ENCODE measurements at places on chromosomes 4 and X.

DNA sequence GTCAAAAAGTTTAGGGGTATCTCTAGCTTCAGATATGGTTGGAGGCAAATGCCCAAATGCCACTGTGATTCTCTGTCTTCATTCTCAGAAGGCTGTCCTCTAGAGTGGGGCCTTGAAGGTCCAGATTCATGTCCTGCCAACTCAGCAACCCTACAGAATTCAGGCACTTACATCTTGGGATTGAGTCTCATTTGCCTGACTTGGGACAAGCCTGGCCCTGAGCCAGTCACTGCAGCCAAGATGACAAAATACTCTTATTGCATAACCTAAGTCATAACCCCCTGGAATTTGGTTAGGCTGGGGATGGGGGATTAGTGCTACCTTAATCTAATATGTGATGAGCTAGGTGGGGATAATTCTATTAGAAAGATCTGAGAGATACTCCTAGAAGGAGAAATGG lies 100.5 kb downstream of the AREG start:
- no peak for DNase-seq

DNA sequence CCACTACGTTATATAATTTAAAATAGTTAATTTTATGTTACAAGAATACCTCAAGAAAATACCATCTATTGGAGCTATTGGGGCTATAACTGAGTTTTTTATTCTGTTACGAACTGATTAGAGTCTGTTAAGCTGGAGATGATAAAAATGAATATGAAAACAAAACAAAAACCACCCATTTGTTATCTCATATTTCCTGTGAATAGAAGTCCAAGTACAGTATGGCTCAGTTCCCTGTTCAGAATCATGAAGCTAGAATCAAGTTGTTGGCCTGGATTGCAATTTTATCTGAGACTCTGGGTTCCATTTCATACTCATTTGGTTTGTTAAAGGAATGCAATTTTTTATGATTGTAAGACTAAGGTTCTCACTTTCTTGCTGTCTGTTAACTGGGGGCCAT lies 319.1 kb upstream of the PCDH18 start:
- DNase-seq = no peak

DNA sequence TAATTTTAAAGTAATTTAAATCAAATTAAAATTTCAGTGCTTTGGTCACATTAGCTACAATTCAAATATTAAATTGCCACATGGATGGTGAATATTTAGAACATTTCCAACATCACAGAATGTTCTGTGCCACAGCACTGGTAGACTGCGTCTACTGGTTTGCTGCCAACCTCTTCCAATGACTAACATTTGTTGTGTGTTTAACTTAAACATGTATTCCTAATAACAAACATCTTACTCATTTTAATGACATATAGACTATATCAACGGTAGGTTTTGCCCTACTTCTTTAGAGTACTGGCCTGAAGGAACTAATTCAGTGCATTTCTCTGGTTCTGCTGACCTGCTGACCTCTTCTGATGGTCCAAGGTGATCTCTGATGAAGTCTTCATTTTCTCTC lies 157.6 kb downstream of the DCK start:
- no peak for DNase-seq

DNA sequence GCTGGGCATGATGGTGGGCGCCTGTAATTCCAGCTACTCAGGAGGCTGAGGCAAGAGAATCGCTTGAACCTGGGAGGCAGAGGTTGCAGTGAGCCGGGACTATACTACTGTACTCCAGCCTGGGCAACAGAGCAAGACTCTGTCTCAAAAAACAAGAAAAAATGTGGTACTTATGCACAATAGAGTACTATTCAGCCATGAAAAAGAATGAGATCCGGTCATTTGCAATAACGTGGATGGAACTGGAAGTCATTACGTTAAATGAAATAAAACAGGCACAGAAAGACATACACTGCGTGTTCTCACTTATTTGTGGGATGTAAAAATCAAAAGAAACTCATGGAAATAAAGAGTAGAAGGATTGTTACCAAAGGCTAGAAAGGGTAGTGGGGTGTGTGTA lies 12.1 kb downstream of the RPGR start:
- DNase-seq = no peak

GRCh38 chr4:3813151-3814052 lies 47.2 kb downstream of the ADRA2C start:
- no peak for DNase-seq

DNA sequence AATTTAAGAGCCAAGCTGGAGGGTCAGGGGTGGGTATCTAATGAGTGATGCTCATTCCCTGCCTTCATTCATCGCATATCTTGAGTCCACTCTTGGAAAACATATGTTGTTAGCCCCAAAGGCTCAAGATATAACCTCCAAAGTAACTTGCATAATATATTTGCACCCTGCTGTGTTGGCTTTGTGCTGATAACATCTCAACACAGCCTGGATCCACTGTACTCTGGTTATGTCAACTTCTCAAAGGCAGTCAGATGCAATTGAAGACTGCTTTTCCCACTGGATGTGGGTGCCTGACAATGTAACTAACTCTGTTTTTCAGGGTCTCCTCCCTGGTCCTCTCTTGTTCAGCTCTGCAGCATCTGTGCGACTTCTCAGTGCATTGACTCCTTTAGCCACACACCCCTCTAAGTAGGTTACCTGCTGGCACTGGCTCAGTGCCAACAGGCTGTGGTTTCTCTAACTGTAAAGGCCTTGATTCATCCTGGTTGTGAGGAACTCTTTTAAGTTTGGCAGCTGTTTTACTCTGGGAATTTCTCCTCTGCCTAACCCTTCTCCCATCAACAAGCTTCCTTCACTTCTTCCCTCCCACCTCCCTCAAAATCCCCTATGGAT lies 28.1 kb downstream of the SLC16A2 start:
- no peak for DNase-seq

DNA sequence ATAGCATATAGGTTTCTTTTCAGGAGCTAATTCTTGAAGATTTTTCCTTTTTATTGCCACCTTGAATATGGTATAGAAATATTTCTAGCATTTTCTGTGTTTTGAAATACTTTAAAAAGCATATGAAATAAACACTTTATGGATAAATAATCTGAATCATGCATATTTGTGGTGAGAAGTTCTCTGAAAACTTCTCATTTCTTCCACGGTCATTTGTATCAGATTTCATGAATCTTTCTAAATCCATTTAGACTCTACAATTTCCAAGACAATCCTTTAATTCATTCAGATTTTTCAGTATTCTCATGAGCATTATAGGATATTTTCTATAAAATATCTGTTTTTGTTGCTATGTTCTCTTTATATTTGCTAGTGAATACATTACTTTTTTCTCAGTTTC lies 16.2 kb upstream of the CA5B start:
- DNase-seq = no peak

- DNase-seq = no peak
Observed at GRCh38 chr4:82746705-82747574, 51.7 kb downstream of the SCD5 start.

All from hypothalamus (tissue), 51 donors.